ENCODE measurements at places on chromosomes 6 and 20.

- no peak for DNase-seq
Observed at GRCh38 chr20:2252419-2252997, 43.3 kb upstream of the TGM3 start.

DNA sequence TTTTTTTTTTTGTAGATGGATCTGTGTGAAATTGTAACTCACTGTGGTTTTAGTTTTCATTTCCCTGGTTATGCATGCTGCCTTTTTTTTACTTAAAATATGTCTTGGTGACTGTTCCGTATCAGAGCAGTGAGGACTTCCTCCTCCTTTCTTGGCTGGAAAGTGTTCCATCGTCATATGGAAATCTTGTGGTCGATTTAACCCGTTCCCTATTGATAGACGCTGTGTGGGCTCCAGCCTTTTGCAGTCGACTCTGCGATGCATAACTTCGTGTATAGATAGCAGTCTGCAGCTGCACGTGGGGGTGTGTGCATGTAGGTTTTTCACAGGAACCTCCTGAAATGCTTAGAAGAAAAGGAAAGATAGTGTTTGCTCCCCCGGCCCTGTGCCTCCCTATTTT is 28.1 kb upstream of the PNPLA1 start:
- peak; percentile 20 for DNase-seq

- DNase-seq, result no peak
Observed at GRCh38 chr6:13990796-13991195, 66.0 kb downstream of the RNF182 start.

DNA sequence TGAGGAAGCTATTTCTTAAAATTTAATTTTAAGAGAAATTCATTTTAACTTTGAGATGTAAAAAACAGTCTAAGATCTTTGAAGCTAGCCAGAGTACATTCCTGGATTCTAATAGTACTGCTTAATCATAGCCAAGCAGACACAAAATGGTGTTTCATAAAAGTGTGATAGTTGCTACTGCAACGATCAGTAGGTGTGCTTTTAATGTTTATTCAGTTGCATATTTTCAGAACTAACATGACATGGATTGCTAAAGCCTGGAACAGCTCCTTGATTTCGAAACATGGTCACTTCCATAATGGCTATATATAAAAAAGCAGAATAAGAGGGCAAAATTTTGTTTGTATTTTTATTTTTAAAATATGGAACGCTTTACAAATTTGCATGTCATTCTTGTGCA is 35.5 kb downstream of the SESN1 start:
- DNase-seq, result peak; percentile 24

DNA sequence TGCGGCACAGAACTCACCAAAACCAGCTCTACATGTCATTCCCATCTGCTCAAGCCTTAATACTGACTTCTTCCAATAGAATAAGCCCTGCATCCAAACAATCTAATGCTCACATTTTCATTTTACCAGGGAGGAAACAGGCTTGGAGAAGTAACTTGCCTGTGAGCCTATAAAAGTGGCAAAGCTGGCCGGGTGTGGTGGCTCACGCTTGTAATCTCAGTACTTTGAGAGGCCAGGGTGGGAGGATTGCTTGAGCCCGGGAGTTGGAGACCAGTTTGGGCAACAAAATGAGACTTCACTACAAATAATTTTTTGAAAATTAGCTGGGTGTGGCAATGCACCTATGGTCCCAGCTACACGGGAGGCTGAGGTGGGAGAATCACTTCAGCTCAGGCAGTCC is 133.7 kb downstream of the LY86 start:
- no peak for DNase-seq

GRCh38 chr6:127290391-127291265 is 24.0 kb downstream of the RNF146 start:
- no peak for DNase-seq

DNA sequence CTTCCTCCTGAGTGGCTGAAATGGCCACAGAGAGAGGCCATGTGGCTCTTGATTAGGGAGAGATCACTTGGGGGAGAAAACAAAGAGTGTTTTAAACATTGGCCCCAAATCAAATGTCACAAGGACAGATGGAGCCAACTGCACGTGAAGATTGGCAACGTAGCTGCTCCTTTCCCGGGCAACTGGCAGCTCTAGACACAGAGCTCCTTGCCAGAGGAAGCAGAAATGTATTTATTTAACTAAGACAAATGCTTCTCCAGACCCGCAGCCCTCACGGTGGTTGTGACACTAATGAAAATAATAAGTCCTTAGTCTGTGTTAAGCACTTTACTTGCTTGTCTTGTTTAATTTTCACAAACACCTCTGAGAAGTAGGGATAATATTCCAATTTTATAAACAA is 49.6 kb upstream of the DSN1 start:
- DNase-seq, result no peak

- peak; percentile 85 for DNase-seq
Observed at GRCh38 chr6:111605100-111605751, 452 bp downstream of the TRAF3IP2 start.

DNA sequence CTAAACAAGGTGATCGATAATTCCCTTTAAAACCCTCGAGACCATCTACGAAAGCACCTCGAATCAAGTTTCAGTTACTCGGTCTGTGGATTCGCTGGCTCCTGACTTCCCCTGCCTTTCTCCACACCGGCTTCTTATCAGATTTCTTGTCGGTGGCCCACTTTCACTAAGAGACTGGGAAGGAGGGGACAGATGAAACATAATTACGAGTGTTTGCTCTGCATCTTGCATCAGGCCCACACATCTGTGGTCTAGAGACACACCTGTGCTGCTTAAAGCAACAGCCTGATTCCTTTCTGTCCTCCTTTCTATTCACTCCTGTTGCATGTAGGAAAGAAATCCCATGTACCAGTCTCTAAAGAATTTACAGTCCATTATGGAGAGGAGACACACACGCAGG is 37.7 kb downstream of the INSM1 start:
- DNase-seq, result no peak

DNA sequence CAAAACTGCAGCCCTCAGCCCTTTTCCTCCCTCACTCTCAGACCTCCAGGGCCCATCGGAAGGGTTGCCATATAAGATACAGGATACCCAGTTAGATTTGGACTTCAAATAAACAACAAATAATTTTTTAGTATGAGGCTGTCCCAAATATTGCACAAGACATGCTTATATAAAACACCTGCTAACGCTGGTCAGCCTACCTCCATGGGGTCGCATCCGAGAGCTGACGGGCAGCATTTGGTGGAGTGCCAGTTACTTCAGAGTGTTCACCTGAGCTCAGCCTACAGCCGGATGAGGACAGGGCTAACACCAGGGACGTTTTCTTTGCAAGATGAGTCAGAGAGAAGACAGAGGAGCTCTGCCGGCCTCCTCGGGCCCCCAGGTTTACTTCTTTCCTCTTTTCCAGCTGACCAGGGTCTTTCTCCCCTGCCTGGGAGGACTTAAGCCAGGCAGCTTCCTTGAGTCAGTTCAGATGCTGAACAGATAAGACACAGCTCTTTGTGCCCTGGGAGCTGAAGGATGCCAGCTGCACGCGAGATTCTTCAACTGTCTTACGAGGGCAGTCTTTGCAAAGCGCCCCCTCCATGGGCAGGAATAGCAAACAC is 141.2 kb upstream of the KCNG1 start:
- no peak for DNase-seq

GRCh38 chr6:19454001-19454720 is 383.0 kb upstream of the ID4 start:
- no peak for DNase-seq

- DNase-seq, result no peak
Observed at GRCh38 chr6:163716690-163717089, 302.2 kb downstream of the QKI start.

- no peak for DNase-seq
Observed at GRCh38 chr6:65231616-65232015, 475.4 kb downstream of the EYS start.

- no peak for DNase-seq
Observed at GRCh38 chr20:9919271-9920014, 80.6 kb upstream of the PAK5 start.

GRCh38 chr6:12760226-12760625 is 43.7 kb downstream of the PHACTR1 start:
- no peak for DNase-seq

GRCh38 chr6:131828080-131828479 is 20.3 kb downstream of the ENPP1 start:
- peak; percentile 70 for DNase-seq

DNA sequence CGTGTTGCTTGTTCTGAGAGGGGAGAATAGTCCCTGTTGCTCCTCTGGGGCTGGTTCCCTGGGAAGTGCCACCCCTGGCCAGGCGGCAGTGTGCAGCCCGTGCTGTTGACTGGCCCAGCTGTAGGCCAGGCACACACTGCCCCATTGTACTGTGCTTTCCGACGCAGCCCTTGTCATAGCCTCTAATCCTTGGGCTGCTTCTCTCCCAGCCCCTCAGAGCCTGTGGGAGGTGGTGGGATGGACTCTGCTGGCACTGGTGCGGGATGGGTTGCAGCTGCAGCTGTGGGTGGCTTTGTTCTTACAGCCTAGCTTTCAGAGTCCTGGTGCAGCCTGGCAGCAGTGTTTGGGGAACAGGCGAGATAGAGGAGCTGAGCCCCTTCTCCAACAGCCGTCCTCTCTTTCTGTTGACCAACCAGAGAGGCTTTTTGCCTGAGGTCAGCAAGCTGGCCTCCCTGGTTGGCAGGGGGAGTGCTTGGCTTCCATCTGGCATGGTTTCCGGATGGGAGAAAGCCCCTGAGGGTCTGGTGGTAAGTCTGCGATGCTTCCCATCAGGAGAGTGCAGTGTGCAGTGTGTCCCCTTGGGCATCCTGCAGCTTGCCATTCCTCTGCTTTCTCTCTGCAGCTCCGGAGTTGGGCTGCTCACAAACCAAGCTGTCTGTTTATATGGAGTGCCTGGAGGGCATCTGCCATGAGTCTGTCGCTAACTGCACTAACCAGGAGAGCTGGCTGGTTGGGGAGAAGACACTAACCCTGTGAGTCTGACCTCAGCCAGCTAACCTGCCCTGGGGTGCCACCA is 12.1 kb downstream of the TJAP1 start:
- no peak for DNase-seq

- no peak for DNase-seq
Observed at GRCh38 chr6:45112711-45113110, 215.4 kb upstream of the RUNX2 start.

- peak; percentile 34 for DNase-seq
Observed at GRCh38 chr20:9269280-9269971, 200.5 kb downstream of the PLCB4 start.

- DNase-seq, result no peak
Observed at GRCh38 chr6:7812623-7813022, 86.7 kb downstream of the BMP6 start.

GRCh38 chr20:24501764-24502556 is 32.5 kb downstream of the SYNDIG1 start:
- DNase-seq, result peak; percentile 89

- no peak for DNase-seq
Observed at GRCh38 chr20:48159145-48160008, 374.1 kb upstream of the SULF2 start.

DNA sequence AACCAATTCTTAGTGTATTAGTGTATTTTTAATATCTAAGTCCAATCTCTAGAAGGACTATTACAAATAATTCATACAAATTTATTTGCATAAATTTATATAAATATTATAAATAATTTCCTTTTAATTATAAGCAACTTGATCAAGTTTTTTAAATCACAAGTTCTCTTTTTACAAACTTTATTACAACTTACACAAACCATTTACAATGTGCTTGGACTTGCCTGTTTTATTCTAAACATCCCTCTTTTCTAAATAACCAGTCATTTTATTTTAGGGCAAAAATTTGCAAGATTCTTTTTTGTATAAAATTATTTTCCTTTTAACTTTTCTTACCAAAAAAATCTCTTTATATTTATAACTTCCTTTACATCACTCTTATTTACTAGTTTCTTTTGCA is 83.5 kb upstream of the SYNCRIP start:
- DNase-seq, result no peak

DNA sequence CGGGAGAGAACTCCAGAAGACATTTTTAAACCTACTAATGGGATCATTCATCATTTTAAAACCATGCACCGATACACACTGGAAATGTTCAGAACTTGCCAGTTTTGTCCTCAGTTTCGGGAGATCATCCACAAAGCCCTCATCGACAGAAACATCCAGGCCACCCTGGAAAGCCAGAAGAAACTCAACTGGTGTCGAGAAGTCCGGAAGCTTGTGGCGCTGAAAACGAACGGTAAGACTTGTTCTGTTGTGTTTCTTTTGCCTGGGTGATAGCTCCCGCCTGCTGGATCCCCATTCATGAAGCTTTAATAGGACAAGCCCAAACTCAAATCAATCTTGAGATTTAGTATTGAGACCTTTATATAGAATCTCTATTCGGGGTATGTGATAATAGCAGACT is 4.2 kb downstream of the TNFAIP3 start:
- DNase-seq, result no peak

All from GM03348 (cell line).